ENCODE measurements at places on chromosomes 16 and 17. TPM values are rescaled to one million over a fixed set of nuclear protein-coding genes. Genes with fewer than 3 reads are reported as not detected.

Gene PYY
- 0.22 TPM for polyA plus RNA-seq

Gene EFCAB5
- 2.8 TPM for polyA plus RNA-seq

Gene SLC6A2
- 0.08 TPM for polyA plus RNA-seq

Gene TBC1D3K
- polyA plus RNA-seq, result 1.1 TPM

Gene KRTAP4-6
- polyA plus RNA-seq, result not detected

Gene TBC1D3G
- not detected for polyA plus RNA-seq

Gene HERPUD1
- 117 TPM for polyA plus RNA-seq

DNA sequence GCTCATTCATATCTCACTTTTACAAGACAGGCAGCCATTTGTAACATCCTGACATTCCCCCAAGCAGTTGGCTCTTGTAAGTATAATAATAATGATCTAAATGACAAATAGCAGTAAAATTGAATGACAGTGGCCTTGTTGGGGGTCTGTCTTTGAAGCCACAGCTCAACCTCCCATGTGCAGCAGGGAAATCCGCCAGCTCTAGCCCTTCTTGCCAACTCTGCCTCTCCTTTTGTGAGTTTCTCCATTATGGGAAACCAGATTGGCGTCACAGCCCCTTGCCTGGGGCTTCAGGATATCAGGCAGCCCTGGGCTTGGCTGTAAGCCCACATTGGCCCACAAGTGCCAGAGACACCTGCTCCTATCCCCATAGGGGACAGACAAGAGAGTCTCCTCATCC, 70.4 kb upstream of the CACNG5 start:
- DNase-seq, result no peak

DNA sequence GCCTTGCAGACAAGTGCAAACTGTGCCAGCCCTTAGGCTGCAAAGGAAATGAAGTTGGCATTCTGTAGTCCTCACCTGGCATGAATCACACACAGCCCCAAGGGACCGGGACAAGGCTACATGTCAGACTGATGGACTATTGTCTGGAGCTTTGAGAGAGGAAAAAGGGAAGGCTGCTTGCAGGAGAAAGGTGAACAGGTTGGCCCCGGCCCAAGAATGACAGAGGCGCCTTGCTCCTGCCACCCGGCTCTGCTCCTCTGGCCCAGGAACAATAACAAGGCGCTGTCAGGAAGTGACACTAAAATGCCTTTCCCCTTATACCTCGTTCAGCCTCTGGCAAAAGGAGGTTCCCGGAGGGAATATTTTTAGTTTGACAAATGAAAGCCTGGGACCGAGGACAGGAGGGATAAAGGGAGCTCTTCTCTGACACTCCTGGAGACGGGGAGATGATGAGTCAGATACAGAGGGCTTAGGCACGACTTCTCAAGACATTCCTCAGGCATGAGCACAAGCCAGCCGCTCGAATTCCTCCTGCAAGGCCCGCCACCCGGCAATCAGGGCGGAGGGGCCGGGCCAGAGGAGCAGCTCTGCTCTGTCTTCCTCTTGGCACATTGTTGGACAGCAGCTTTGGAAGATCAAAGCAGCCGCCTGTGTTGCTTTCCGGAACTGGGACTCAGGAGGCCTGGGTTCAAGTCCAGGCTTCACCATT, 105.8 kb downstream of the NOG start:
- peak; percentile 54 for DNase-seq

GRCh38 chr16:19696328-19696727, 21.7 kb downstream of the KNOP1 start:
- peak; percentile 39 for DNase-seq

DNA sequence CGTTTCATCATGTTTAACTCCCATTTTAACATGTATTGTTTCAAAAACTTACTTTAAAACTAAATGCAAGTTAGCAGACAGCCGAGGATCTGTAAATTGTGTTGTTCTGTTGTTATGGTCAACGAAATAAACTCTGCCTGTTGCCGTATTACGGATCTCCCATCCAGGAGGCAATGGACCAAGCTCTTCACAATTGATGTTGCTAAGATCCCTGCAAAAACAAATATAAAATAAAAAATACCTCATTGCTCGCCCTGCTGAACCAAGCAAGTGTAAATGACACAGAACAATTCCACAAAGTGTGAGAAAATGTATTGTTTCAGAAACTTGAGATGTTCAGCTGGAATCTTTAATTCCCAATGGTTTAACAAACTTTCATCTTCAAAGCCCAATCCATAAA, 65.0 kb downstream of the CEP95 start:
- DNase-seq, result no peak

DNA sequence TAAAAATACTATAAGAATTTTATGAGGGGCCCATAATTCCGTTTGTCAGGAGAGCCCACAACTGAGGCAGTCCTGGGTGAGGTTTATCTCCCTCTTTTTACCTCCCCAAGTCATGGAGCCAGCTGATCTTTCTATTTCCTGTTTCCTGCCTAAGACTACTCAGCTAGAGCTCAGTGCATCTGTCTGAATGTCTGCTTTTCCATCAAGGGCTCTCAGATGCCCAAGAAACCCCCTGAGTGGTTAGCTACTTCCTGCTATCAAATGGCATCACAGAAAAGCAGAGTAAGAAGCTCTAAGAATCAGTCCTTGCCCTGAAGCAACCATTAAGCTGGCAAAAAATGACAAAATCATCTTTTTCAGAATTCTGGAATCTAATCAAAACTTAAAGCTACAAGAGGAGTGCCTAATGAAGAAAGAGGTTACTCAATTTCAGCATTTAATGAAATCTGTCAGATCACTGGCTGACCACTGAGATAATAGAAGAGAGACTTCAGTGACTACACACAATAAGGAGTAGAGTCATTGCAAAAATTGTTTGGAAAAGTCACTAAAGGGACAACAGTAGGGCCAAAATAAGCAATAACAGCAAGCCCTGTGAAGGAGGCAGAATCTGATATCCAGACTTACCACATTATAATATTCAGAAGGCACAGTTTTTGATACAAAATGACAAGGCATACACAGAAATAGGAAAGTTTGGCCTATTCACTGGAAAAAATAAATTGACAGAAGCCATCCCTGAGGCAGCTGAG, 150.1 kb downstream of the CYB561 start:
- no peak for DNase-seq

DNA sequence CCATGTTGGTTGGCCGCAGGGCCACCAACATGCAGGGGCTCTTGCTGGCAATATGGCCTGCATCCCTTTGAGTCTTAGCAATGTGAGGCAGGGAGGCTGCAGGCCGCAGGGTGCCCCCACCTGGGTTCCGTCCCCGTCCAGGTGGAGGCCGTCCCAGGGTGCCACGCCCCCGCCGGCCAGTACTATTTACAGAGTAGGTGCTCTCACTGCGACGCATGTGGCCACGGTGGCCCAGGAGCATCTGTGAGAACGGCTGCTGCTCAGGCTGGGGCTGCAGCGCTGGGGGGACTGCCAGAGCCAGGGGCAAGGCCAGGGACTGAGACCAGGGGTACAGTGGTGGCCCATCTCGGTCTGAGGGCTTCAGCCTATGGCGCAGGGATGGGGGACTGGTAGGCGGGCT, 3.6 kb downstream of the MATCAP1 start:
- no peak for DNase-seq

- DNase-seq, result no peak
These were observed 126.3 kb upstream of the HSBP1 start for GRCh38 chr16:83681381-83681956.

- no peak for DNase-seq
These were observed 59.4 kb upstream of the ALOX12 start for GRCh38 chr17:6936370-6937028.

- no peak for DNase-seq
These were observed 5.6 kb downstream of the CHD3 start for GRCh38 chr17:7894226-7894625.

- no peak for DNase-seq
These were observed 35.1 kb downstream of the GRB2 start for GRCh38 chr17:75370286-75370915.

- no peak for DNase-seq
These were observed 148.7 kb downstream of the AIPL1 start for GRCh38 chr17:6286233-6286632.

DNA sequence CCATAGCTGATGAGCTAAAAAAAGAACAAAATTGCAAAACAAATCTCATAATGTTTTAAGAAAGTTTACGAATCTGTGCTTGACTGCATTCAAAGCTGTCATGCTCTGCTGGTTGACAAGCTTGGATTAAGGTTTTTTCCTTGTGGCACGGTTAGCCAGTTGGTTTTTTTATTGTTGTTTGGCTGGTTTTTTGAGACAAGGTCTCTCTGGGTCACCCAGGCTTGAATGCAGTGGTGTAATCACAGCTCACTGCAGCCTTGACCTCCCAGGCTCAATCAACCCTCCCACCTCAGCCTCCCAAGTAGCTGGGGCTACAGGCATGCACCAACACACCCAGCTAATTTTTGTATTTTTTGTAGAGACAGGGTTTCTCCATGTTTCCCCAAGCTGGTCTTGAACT, 45.7 kb downstream of the PHKB start:
- peak; percentile 22 for DNase-seq

DNA sequence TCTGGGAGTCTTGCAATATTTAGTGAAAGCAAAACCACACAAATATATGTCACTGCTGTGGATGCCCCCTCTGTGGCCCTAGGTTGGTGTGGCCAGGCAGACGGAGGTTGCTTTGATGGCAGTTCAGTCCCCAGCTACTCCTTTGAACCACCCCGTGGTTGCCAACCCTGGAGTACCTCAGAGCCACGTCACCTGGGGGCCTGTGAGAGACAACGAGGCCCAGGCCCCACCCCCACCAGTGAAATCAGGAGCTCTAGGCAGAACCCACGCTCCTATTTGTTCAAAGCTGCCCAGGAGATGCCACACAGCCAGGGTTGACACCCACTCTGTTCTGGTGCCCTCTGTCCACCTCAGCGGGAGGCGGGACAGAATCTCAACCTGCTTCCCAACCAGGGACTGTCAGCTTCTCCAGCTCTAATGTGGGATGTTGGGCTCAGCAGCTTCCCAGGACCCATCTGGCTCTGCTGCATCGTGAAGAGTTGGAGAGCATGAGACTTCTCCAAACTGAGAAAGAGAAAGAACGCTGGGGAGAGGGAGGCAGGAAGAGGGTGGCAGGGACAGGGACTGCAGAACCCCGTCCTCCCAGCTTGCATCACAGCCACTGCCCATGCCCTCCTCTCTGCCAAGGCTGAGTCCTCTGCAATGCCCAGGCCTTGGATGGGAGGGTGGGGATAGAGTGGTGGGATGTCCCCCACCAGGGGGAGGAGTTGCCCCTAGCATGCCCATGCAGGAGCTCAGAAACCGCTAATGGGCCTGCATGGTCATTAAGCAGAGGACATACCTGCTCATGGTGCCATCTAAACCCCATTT, 81.8 kb downstream of the C16orf78 start:
- no peak for DNase-seq

GRCh38 chr17:27323538-27324215, 29.8 kb downstream of the WSB1 start:
- no peak for DNase-seq

DNA sequence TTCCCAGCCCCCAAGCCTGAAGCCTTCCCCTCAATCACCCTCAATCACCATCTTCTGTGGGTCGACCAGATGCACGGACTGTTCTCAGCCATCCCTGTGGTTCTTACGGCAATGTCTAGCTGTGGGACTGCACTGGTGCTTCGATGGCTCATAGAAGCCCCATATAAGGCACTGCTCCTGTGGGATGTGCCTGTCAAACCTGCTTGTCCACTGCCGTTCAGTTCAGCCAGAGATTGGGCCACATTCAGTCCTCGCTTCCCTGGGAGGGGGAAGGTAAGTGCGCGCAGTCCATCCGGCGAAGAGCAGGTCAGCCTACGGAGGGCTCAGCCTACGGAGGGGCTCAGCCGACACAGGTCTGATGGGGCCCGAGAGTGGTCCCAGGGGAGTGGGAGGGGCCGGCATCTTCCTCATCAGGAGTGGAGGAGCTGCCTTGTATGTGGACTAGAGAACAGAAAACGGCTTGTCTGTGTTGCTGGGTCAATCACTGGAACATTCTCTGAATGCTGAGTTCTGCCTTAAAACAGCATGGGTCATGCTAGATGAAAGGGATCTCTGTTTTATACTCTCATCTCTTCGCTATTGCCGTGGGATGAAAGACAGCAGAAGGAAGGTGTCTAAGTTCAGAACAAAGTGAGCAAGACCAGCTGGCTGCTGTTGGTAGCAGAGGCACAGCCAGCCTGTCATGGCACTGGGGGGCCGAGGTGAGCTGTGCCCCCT, at the start of gene CARD14:
TSS of gene CARD14 (plus strand) at position 247 of the 717 bp plus-strand sequence. CDS start 11,409 bp downstream, outside the sequence.
- DNase-seq, result no peak

Measured in left kidney (tissue), 8 donors.